GM12878 (cell line): ENCODE measurements at places on chromosomes 1 and 21. TPM values are rescaled to one million over a fixed set of nuclear protein-coding genes. Genes with fewer than 3 reads are reported as not detected.

The MSH4 gene
- 0.08 and 0.15 TPM in 2 replicates for total RNA-seq

The PER3 gene
- 0.11 and 0.31 TPM in 2 replicates for total RNA-seq

The MT1HL1 gene
- total RNA-seq, result not detected in 2 replicates

The PLA2G2A gene
- 0.36 TPM in 1 of 2 replicates, not detected in the other for total RNA-seq

The TACSTD2 gene
- 5.1 and 6.7 TPM in 2 replicates for total RNA-seq
